GM12891 (cell line): ENCODE measurements at places on chromosomes 16 and 17.

DNA sequence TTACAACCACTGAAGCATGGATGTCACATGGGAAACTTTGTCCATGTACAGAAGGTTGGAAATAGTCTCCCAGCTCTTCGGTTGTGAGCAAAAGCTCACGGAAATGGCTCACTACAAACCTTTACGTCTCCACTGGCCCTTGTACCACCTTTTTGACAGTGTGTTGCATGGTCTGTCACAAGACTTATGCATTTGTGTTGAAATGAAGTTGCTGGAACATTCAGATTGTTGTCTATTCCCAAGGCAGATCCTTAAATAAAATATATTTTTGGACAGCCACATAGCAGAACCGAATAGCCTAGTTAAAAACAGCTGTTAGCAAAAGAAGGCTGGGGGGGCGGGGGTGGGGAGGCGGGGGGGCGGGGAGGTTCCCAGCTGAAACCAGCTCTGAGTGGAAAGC, 39.2 kb downstream of the KNOP1 start:
- DNase-seq = no peak

DNA sequence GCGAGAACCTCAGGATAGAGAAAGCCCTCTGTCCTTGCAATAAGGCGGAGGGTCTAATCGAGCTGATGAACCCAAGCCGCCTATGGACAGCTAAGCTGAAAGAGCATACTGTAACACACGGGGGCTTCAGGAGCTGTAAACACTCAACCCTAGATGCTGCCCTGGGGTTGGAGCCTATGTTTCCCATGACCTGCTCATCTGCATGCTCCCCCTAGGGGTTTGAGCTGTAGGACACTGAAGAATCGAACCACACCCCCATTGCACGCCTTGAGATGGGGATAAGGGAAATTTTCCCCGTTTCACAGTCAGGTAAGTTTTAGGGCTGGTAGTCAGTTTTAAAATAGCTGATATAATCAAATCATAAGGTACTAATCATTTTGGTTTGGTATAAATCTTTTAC, 675.6 kb upstream of the CDH8 start:
- DNase-seq = no peak

- no peak for DNase-seq
Observed at GRCh38 chr17:2188971-2189630, 114.5 kb downstream of the SMG6 start.

DNA sequence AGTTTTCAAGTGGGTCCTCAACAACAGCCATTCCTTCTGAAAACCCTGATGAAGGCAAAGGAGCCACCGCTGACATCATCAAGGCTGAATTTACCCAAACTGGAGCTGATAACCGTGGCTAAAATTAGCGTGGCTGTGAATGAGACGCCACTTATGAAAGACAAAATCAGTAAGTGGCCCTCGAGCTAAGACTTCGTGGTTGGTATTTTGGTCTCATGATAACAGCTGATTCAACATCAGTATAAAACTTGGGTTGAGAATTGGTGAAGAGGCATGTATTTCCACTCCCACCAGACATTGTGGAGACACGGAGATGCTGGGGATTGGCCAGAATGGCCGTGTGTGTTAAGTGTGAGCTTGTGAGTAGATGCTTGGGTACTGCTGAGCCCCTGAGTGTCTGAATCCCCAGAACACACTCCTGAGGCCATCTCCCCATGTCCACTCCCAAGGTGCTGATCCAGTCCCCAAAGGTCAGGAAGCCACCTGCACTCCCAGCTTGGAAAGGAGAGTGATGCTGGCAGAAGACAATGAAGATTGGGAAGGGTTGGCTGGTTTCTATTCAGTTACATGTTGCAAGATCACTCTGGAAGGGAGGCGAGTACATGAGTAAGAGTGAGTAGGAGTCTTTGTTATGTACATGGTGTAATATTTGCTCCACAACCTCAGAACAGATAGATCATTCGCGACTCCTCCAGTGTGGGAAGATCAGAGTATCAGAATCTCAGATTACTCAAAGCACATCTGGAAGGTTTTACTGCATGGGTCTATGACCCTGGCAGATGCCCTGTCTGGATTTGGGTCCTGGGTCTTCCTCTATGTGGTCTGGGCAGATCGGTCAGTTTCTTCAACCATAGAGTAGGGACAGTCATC, 207.7 kb downstream of the HS3ST3A1 start:
- no peak for DNase-seq

- DNase-seq = no peak
Observed at GRCh38 chr16:67015313-67015731, 13.6 kb upstream of the CBFB start.

- DNase-seq = no peak
Observed at GRCh38 chr17:2563061-2563460, 30.4 kb upstream of the PAFAH1B1 start.

- no peak for DNase-seq
Observed at GRCh38 chr17:31919802-31920525, 16.8 kb upstream of the SUZ12 start.

DNA sequence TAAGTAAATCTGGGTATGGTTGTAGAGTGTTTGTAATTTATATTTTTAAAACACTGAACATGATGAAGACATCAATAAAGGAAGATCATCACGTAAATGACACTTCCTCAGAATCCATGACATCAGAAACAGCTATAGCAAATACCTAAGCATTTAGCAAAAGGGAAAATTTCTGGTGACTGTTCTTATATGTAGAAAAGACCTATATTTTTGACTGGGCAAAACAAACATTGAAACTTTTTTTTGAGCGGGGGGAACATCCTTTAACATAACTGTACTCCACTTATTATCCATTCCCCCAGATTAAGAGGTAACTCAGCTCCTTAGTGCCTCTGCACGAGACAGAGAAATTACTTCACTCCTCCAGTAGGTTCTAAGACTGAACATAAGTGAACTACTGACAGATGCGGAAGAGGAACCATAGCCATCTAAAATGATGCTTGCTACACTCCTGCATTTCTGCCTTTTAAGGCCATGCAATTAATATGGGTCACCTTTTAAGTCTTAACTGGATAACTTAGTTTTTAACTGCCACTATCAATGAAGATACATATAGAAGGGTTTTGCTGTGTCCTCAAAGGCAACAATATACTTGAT, 9.4 kb downstream of the CRYBA1 start:
- DNase-seq = no peak
